HuH-7 (cell line): ENCODE measurements at places on chromosomes 12 and 14.

DNA sequence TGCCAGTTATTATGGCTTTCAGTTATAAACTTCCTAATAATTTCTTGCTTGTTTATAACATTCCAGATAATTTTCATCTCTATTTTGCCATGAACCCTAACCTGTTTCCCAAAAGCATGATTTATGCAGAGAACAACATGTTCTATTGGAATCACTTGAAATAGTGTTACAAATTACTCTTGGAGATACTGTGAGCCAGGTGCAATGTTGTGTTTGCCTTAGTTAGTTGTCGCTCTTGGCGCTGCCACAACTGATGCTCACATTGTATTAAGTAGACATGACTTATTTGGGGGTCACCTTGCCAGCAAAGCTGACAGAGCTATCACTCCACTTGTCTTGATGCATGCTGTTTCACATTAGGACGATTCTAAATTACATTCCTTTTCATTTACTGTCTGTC is 49.4 kb downstream of the TSPAN8 start:
- no peak for DNase-seq

GRCh38 chr12:12181511-12181910 is 85.3 kb downstream of the LRP6 start:
- no peak for DNase-seq

DNA sequence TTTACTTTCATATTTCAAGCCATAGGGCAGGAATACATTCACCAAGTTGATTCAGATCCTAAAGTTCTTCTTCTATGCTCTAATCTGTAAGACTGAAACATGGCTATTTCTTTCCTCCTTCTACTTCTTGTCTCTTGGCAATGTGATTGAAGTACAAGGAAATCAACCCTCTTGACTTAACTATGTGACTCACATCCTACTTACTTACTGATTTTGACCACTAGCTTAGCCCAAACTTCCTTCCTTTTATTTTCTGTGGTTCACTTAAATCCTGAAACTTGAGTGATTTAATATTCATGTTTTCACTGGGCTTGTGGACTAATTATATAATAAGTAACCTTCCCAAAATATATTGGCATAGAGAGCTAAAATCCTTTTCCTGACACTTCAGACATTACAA is 111.2 kb upstream of the NOVA1 start:
- DNase-seq: no peak

DNA sequence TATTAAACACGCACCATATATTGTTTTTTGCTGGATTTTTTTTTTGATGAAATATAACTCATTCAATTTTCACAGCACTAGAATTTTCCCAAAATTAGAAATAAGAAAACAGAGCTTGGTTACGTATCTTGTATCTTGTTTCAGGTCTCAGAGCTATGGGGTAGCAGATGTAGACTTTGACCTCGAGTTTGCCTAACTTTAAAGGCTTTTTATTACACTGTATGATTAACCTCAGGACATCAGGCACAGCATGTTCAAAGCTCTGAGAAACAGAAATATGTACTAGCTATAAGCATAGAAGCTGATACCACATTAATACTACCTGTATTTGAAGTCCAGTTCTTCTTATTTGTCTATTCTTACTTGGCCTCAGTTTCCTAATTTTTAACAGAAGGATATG is 171.9 kb upstream of the KITLG start:
- peak; percentile 23 for DNase-seq

GRCh38 chr12:131639270-131639940 is 71.5 kb upstream of the SFSWAP start:
- peak; percentile 5 for DNase-seq

- no peak for DNase-seq
These were observed 6.2 kb downstream of the ANGEL1 start for GRCh38 chr14:76806446-76806845.

- DNase-seq: no peak
These were observed 710.1 kb upstream of the STXBP6 start for GRCh38 chr14:25759920-25760655.

DNA sequence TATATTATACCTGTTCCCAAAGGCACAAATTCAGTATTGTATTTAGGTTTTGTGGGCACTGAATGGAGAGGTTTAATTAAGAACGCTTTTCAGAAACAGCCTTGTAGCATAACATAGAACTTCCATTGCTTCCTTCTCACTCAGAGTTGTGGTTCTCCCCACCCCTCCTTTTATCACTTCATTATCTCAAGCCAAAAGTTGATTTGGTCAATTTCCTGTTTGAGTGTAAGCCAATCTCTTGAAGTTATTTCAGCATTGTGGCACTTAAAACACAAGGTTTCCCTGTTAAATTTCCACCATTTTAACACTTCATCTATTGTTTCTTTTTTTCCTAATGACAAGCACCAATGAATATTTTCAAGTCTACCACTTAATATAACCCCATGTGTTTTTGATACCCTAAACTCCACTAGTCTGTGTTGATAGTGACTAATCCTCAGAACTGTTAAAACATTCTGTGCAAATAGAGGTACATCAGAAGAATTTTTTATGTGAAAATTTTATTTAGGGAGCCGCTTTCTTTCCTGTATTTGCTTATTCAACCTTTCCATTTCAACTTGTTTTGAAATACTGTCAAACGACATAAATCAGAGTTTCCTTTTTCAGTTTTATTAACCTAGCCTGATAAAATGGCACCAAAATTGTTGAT is 340.1 kb downstream of the BCAT1 start:
- DNase-seq: no peak

DNA sequence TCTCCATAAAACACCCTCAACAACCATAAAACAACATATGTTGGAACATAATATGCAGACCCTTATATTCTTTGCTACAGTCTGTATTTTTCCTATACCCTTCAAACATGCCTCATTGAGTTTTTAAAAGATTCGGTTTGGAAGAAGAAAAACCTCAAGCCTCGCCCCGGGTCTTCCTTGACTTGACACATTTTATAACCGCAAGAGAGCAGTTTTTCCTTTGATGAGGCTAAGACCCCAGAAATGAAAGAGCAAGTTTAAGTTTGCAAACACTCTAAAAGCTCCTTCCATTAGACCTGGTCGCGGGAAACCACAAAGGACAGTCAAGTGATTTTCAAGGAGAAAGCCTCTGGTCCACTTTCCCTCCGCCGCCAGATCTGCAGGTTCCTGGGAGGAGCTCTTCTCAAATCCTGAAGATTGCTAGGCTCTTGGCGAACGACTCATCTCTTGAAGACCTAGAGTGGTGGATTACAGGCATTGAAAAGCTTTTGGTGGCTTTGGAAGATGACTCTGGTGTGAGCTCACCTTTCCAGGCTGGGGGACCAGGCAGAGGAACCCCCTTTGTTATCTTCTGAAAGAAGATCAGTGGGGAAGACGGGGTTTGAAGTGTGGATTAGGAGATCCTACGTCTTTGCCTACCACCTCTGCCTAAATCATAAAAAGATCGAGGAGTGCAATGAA is at the start of gene ASCL4:
ASCL4 (plus strand) TSS at position 356 of the 681 bp plus-strand sequence. CDS start 515 bp downstream, outside the sequence.
- DNase-seq: no peak

DNA sequence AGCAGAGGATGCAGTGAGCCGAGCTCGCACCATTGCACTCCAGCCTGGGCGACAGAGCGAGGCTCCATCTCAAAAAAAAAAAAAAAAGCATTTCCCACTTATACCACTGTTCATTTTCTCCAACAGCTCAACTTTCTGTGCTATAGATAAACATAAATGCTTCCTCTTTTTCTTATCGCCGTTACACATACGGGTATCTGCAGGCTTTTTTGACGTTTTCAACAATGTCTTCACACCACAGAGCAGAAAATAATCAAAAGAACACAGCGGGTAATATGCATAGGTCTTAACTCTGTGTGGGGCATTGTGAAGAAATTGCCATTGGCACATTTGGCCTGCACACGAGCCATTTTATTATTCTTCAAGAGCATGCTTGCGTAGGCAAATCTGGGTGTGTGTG is 86.4 kb downstream of the CAPZA3 start:
- DNase-seq: no peak

DNA sequence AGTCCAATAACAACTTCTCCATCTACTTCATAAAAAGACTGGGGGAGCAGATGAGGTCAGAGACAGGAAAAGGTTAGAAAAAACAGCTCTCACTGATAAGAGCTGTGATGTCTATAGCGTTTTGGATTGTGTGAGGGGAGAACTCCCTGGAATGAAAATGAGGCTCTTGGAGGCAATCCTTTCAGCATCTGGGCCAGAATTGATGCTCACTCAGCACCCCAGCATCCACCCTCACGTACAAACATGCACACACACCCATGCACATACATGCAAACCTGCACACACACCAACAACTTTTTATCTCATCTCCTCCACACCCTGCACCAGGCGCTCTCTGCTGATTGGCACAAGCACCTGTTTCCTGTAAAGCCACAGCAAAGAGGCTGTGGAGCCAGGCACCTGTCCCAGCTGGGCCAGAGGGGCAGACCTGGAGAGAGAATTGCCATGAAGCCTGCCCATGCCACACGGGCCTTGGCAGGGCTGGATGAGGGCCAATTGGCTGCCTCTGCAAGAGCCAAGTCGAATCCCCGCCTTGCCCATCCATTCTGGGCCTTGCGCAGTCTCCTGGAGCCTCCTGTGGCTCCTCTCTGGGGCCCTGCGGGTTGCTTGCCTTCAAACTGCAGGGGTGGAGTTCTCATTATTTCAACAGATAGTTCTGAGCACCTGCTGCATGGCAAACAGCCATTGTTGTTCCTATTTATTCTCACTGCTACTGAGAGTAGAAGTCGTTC is 53.1 kb downstream of the SYNE3 start:
- DNase-seq: no peak

DNA sequence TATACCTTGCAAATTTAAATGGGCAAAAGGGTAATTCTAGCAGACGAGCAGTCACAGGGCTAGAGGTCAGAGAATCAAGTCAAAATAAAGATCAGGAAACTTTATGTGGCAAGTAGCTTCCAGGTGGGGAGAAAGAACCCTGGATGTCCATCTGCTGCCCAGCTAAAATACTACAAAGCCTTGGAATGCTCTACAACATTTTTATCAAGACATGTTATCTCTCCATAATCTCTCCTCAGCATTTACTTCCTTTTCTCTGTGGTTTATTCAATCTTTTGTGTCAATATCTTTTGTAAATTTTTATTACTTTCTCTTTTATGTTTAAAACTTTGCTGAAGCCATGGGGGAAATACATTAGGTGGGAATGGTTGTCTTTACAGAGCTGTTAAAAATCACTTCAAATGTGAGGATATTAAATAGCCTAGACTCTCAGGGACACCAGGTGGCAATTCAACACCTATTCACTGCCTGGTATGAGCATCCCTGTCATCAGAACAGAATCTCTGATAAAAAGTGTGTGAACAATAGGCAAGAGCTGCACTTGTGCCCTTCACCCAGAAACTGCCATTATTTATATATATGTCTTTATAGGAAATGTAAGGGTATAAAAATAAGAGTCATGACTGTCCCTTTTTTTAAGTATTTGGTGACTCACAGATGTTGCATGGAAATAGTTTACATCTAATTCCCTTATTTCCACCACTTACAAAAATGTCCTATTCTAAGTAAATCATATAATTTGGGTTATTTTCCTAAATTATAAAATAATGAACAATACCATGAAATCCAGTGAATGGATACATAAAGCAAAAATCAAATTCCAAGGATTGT is 152.9 kb downstream of the EPS8 start:
- DNase-seq: no peak

GRCh38 chr12:66131067-66131688 is 628 bp upstream of the LLPH start:
- no peak for DNase-seq

DNA sequence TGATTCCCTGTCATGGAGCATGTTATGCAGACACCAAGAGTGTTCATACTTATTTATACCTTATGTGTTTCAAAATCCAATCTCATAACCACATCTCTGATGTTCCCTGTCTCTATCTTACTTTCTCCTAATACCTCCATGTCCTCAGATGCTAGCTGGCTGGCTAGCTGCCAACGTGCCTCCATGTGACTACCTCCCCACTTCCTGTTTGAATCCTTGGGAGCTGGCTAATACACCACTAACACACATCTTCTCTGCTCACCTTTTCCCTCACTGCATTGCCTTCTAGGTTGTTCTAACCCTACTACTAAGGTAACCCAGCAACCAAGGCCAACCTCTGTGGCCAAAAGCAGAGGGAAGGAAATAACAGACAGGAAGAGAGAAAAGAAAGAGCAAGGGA is 27.3 kb downstream of the TTC5 start:
- DNase-seq: no peak

GRCh38 chr14:100889641-100890040 is 13.9 kb downstream of the RTL1 start:
- DNase-seq: no peak

DNA sequence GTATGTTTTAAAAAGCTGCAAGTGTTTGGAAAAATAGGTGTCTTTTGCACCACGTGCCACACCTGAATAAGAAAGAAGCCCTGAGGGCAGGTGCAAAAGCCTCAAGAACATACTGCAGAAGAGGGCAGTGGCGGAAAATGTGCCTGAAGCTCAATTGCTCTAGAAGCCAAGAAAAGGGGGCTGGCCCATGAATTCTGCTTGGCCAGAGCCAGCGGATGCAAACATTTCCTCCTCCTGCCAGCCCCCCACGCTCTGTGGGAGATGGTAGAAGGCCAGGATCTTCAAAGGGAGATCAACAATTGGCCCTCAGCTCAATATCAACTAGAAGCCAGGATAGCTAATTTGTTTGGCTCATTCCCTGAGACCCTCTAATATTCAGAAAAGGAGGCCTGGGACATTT is 80.3 kb upstream of the TMEM132D start:
- no peak for DNase-seq

DNA sequence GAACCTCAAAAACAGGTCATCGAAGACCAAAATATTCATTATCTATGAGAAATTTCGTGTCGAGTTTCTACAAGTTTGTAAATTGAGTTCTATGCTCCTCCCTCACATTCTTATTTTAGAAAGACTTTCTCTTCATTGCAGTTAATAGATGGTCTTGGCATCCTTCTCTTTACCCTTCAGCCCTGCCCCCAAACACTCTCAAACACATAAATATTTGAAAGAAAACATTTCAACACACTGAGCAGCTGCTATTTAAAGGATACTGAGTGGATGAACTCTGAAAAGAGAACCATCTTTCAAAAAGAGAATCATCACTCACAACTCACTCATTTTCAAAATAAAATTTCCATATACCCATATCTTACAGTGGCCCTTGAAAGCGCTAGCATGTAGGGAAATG is 67.1 kb downstream of the NUAK1 start:
- DNase-seq: no peak

- no peak for DNase-seq
These were observed 87.8 kb upstream of the PDE3A start for GRCh38 chr12:20280515-20280914.

DNA sequence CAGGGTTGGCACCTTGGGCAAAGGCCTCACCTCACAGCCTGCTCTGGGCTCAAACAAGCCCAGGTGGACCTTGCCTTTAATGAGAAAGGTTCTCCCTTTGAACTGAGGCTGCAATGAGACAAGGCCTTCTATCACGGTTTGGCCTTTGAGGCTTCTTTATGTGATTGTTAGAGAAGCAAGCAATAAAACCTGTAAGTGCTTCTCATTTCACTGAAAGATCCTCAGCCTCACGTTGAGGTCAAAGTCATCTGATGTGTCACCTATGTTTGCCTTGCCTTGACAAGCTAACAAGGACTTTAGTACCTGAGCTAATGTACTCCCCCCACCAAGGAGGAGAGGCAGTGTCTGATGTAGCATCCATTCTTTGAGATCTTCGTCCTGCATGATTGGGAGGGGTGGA is 155.9 kb upstream of the RBM19 start:
- no peak for DNase-seq
